ENCODE measurements at places on chromosomes 4 and X.

DNA sequence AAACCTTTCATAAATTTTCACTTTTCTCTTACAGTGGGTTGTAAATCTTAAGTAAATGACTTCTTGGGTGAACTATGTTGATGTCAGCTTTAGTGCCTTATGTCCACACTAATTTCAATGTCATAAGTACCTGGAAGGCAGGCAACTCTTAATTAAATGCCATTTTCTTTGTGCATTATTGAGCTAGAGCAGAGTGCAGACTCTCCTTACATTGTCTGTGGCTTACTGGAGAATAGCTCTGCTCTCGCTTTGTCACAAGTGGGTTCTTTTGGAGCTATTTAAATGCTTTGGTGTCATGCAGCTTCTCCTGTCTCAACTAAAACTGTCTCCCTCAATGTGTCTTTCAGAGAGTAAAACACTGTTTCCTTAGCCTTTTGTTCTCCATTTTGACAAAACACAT is 411.6 kb downstream of the STIM2 start:
- no peak for DNase-seq

DNA sequence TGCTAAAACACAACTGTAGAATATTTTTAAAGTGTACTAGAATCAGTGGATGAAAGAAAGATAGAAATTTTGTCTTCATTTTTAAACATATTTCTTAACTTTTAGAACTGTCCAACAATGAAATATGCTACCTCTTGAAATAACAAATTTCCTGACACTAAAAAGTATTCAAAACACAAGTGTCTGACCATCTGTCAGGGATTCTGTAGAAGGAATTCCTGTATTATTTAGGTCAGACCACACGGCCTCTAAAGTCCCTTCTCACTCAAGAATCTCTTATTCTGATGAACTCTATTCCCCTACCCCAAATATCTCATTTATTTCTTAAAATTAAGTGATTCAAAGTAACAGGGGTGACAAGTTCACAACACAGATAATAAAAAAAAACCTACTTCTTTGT is 99.1 kb downstream of the MAML3 start:
- no peak for DNase-seq

DNA sequence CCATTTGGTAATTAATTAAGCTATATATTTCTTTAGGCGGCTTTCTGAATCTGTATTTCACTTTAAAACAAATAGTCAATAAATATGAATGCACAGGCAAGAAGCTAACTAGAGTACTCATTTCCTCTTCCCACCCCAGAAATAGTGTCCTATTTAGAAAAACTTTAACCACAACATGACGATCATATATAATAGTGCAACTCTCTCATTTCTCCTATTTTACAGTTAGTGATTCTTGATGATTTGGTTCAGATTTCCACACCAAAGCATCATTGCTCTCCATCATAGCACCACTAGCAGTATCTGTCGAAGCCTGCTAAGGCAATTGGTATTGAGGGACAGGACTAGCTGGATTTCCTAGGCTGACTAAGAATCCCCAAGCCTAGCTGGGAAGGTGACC is 184.0 kb upstream of the GALNTL6 start:
- DNase-seq: no peak

- DNase-seq: no peak
Observed at GRCh38 chrX:154370300-154371016, 4.0 kb downstream of the FLNA start.

GRCh38 chr4:137738375-137738990 is 206.2 kb upstream of the PCDH18 start:
- DNase-seq: no peak

- DNase-seq: peak; percentile 0
Observed at GRCh38 chrX:132858018-132858417, 100.4 kb downstream of the HS6ST2 start.

Measured in CD4-positive, alpha-beta T cell treated with Interleukin-21 for 1 hour (primary cell).